ENCODE measurements at places on chromosomes 7 and 10.
A peak's percentile ranks its signal among the peaks of the same experiment; 100 is the strongest.

DNA sequence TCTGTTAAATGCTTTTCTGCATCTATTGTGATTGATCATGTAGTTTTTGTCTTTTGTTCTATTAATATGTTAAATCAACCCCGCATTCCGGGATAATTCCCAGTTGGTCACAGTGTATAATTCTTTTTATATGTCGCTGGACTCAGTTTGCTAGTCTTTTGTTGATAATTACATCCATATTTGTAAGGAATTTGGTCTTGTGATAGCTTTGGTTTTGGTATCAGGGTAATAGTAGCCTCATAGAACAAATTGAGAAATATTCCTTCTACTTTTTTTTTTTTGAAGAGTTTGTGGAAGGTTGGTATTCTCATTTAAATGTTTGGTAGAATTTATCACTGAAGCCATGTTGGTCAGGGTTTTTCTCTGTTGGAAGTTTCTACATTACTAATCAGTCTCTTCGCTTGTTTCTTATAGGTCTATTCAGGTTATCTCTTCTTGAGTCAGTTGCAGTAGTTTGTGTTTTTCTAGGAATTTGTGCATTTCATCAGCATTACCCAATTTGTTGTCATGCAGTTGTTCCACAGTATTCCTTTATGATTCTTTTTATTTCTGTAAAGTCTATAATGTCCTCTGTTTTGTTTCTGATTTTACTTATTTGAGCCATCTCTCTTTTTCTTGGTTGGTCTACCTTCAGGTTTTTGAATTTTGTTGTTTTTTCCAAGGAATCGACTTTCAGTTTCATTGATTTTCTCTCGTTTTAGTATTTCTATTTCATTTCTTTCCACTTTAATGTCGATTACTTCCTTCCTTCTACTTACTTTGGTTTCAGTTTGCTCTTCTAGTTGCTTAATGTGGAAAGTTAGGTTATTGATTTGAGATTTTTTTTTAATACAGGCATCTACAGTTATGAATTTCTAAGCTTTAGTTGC lies 64.6 kb upstream of the GJD4 start:
- DNase-seq, result no peak

- no peak for DNase-seq
Observed at GRCh38 chr7:157300369-157300825, 36.4 kb upstream of the DNAJB6 start.

- DNase-seq, result no peak
Observed at GRCh38 chr7:139708541-139708940, 69.3 kb downstream of the HIPK2 start.

- DNase-seq, result no peak
Observed at GRCh38 chr7:2928613-2929311, 84.7 kb upstream of the GNA12 start.

- no peak for DNase-seq
Observed at GRCh38 chr10:122515022-122515424, 45.5 kb upstream of the DMBT1 start.

- DNase-seq, result no peak
Observed at GRCh38 chr10:59680199-59680598, 29.5 kb downstream of the SLC16A9 start.

- DNase-seq, result no peak
Observed at GRCh38 chr7:158310924-158311666, 276.5 kb downstream of the PTPRN2 start.

DNA sequence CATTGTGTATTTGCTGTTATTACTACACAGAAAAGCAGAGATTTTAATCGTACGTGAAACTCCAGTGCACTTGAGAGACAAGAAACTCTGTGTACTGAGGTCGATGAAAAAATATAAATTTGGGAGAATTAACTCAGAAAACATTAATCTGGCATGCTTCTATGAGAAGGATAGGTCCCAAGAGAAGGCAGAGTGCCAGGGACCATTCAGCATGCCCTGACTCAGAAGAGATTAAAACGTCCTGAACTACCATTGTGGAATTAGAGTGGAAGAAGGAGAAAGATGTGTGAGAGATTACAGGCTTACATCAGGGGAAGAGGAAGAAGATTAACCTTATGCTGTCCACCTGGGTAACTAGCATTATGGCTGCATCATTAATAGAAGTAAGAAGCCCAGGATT lies 72.4 kb downstream of the REEP3 start:
- no peak for DNase-seq

GRCh38 chr7:41156268-41156667 lies 546.6 kb downstream of the INHBA start:
- DNase-seq, result no peak

DNA sequence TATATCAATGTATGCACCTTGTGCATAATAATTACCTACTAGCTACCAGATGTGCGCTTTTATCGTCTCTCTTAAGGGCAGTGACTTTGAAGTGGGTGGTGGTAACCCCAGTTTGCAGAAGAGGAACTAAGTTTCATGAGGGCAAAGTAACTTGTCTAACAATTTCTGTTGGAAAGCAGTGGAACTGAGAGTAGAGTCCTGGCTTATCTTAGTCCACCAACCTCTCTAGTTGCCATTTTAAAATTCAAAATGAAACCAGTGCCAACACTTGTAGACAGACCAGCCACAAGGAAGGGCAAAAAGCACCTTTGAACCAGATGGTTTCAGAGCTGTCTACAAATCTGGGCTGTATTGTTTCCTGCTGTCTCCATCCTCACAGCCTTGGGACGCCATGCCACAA lies 32.0 kb upstream of the RBM20 start:
- no peak for DNase-seq

GRCh38 chr7:16940776-16941175 lies 59.0 kb upstream of the AGR3 start:
- DNase-seq, result peak; percentile 85

GRCh38 chr10:110151467-110151866 lies 55.9 kb upstream of the MXI1 start:
- no peak for DNase-seq
